Umbilical cord (tissue), 2 donors: ENCODE measurements at places on chromosomes 2 and 18. TPM values are rescaled to one million over a fixed set of nuclear protein-coding genes. Genes with fewer than 3 reads are reported as not detected.

DNA sequence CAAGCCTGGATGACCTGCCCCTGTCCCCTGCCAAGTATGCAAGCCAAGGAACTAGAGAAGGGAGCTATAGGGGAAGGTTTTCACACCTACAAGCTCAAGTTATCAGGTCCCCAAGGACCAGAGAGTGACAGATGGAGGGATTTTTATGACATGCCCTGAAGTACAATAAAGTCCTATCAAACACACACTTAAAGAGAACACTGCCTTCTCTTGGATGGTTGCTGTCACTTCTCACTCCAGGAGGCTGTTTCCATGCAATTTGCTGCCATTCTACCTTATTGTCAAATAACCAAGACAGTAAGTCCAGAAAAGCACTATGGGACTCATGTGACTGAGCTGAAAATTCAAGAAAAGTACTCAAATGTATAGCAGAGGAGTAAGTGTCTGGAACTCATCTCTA lies 76.6 kb upstream of the DDX18 start:
- DNase-seq: no peak

DNA sequence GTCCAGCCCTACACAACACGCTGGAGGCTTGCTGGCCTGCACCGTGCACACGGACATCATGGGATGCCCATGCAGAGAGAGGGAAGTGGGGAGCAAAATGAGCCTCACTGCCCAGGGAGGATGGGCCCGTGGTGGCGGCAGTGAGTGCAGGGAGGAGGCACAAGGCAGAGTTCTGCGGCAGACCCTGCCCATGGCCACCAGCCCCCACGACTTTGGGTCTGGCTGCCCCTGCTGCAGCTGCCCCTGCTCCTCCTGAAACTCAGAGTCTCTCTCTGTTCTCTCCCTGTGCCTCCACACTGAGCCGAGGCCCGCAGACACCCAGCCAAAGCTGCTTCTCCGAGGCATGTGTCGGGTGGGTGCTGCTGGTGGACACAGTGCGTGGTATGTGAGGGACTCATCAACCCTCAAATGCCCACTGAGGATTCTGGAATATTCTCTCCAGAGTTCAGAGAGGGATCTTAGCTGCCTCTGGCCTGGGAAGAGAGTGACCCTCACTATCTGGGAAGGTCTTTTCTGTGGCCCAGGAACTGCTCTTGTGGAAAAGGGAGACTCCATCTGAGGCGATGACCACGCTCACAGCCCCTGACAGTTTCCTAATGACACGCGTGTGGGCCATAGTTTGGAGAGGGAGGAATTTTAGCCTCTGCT lies 45.1 kb upstream of the HPCAL1 start:
- no peak for DNase-seq

DNA sequence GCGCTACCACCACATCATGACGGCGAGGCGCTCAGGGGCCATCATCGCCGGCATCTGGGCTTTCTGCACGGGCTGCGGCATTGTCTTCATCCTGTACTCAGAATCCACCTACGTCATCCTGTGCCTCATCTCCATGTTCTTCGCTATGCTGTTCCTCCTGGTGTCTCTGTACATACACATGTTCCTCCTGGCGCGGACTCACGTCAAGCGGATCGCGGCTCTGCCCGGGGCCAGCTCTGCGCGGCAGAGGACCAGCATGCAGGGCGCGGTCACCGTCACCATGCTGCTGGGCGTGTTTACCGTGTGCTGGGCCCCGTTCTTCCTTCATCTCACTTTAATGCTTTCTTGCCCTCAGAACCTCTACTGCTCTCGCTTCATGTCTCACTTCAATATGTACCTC lies 2.3 kb downstream of the MC5R start:
- no peak for DNase-seq

DNA sequence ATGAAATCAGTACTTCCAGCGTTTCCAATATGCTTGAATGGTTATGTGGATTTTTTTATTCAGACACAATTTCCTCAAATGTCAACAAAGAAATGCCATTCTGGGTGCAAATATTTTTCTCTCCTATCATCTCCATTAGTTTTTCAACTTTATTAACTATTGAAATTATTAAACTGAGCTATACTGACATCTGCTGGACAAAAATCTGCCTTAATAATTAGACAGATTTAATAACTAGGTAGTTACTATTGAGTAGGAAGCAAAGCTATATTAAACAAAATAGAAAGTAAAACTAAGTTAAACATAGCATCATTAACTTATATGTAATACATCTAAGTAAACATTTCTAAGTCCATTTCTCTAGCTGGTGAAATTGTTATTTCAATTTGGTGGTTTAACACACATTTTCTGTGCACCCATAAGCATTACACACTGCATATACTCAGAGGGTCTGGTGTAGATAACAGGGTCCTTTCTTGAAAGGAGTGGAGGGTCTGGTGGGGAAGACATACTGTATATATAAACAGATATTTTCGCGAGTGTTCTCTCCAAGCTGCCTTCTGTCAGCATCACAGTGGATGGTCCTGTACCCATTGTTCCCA lies 77.0 kb downstream of the LANCL1 start:
- DNase-seq: no peak

GRCh38 chr2:231514951-231515297 lies 15.3 kb downstream of the NMUR1 start:
- no peak for DNase-seq

- DNase-seq: peak; percentile 19
These were observed 166.2 kb downstream of the PHLPP1 start for GRCh38 chr18:62881509-62882016.

DNA sequence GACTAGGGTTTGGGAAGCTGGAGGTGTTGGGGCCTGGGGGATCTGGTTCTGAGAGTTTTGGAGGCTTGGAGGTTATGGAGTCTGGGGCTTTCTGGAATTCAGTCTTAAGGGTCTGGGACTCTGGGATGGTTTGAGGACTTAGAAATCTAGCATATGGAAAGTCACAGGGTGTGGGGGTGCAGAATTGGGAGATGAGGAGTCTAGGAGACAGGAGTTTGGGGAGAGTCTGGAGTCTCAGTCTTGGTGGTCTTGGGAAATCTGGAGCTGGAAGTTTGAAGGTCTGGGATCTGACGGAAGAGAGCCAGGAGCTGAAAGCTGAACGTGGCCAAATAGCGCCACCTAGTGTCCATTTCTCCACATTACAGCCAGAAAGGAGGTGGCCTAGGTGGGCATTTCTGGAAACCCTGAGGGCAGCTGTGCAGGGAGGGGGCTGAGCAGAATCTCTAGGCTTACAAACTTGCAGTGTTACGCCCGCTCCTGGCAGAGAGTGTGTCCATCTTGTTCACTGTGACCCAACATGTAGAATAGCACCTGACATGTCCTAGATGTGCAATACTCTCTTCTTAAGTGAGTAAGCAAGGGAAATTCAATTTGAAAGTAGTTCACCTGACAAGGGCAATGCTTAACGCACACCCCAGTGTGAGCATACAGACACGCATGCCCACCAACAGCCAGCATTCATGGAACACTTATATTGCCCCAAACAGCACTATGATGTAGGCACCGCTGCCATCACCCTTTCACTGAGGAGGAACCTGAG lies 204.8 kb downstream of the TFCP2L1 start:
- peak; percentile 67 for DNase-seq

GRCh38 chr2:104405623-104406022 lies 448.3 kb upstream of the POU3F3 start:
- DNase-seq: no peak

DNA sequence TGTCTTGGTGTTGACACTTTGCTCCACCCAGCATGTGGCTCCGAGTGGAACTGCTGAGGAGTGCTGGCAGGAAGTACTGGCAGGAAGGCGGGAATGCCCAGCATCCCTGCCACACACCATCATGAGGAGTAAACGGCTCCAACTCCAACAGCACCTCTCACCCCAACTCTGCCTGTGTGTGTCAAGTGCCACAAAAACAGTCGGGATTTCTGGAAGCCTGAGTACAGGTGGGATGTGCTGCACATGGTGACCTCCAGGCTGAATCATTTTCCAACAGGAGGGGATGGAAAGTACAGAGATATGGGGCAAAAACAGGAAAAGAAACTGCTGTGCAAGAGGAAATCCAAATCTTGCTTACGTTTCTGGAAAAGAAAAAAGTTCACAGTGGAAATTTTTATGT lies 53.6 kb downstream of the PARD6G start:
- DNase-seq: no peak

GRCh38 chr2:179613701-179614100 lies 247.7 kb downstream of the ZNF385B start:
- no peak for DNase-seq

TDRD15 gene
- total RNA-seq: 5.3 TPM

METTL8 gene
- 12.3 TPM for total RNA-seq
